ENCODE measurements at places on chromosomes 13 and 19.

- DNase-seq: no peak
Measured at GRCh38 chr13:27635266-27635665, 13.6 kb downstream of the POLR1D start.

- no peak for DNase-seq
Measured at GRCh38 chr13:20388184-20388583, 137.5 kb downstream of the CRYL1 start.

- DNase-seq: no peak
Measured at GRCh38 chr13:22107549-22107948, 436.7 kb downstream of the FGF9 start.

- no peak for DNase-seq
Measured at GRCh38 chr13:99982036-99982730, 599 bp downstream of the ZIC2 start.

- no peak for DNase-seq
Measured at GRCh38 chr19:748274-748598, 2.7 kb upstream of the MISP start.

DNA sequence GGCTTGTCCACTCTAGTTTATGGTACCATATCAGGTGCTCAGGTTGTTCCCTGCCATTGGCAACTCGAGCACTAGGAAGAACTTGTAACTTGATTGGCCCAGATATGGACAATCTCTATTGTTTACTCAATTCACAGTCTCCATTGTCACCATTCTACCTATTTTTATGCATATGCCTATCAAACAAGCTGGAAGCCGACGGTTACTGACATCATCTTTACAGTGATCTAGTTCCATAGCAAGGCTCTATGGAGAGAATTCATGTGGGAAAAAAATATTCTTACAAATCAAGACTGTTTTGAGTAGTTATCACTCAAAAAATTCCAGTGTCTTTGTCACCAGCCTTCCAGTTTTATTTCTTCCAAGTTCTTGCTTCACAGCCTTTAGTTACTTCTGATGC lies 1006.2 kb upstream of the PRR20A start:
- no peak for DNase-seq

DNA sequence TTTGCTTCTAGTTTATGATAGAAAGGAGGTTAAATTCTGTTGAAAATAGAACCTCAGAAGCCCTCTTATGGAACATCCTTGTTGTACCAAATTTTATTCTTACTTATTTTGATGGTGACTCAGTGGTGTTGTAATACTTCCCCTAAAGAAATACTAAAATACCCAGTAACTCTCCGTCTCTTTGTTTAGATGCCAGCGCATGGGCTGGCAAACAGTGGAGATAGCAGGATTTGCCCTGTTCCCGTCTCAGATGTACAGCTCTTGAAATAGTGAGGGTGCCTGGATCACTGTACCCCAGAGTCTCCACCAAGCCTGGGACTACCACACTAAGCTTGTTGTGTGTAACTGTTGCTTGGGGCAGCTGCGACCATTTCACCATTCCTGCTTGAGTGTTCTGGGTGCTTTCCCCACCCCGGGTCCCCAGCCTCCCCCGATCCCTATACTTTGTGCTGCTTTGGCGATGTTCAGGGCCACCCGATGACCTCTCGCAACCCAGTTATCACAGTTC lies 67.0 kb upstream of the TEX29 start:
- DNase-seq: no peak

DNA sequence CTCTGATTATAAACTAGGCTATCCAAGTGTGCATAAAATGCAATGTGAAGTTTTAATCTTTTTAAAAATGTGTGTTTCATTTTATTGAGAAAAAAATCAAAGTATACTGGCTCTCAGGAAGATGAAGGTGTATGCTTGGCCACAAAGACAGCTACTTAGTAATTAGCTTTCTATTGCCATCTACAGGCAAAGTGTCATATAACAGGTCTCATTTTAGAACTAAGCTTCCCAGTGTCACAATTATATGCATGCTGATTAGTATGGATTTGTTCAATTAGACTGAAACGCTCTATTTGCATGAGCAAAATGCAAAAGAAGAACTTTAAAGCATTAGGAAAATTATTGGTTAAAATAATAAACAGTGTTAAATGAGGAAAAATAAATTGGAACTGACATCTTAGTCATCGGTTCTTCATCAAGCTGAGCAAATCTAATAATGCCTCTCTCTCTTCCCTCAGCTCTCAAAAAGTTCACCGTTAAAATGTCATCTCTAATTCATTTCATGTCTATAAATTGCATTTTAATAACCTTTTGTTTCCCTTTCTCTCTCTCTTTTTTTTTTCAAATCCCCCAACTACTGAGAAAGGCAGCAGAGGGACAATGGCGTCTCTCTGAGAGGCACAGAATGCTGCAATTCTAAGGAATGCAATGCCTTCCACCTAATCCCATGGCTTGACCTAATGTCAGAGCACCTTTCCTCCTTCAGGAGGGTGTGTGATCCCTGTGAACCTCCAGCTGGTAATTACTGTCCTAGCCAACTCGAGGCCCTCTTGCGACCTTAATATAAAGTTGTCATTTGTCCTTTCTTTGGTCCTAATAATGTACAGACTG lies 313.1 kb upstream of the MAB21L1 start:
- DNase-seq: peak; percentile 31

DNA sequence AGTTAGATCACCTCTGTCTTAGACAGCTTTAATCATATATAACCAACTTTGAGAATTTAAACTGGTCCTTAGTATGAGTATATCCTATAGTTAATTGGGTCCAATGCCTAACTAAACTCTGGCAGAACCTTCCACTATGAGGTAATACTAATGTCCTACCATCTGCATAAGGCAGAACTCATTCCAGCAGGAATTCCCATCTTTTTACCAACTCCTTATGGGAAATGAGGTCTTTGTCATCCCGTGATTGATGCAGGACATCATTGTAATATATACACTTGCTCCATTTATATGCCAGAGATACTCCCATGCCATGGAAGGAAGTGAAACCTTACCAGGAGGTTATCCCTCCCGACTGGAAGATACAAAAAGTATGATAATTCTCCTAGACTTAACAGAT lies 2.8 kb downstream of the KCTD4 start:
- DNase-seq: no peak

DNA sequence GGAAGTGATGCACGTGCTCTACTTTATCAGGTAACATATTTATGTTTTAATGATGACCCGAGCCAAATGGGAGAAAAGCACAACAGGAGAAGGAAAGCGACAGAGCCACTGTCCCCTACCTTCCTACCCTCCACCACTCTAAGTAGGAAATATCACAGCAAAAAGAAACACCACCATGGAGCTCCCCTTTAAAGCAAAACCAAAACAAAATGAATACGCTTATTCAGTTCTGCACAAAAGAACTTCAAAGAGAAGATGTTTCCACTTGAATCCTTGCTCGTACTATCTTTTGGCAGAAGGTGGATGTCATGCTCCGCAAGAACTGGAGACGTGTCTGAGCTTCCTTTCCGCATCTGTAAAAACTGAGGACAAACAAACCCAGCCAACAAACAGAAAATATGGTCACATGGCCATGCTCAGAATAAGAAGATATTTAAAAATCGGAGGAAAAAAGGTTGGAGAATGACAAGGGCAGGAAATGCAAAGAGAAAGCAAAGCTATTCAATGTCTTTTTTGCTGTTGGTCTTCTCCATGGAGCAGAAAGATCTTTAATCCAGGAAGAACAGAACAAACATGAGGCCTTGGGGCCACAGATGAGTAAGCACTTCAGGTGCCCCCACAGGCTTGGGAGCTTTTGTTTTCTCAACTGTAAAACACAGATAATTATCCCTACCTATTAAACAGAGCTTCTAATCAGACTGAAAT lies 19.5 kb downstream of the N4BP2L1 start:
- DNase-seq: no peak

DNA sequence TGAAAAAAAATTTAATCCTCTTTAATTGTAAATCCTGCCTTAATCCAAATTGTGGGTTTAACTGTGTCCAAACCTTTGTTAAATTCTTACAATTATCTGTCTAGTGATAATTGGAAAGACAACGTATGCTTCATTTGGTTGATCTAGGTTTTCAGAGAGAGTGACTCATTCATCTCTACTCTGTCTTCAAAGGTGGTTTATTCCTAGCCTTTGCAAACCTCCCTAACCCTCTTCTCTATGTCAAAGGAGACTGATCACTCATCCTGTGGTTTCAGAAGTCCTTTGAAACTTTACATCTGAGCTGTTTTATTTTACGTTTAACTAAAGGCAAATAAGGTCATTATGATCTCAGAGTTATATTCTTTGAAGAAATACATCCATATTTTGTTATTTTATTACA lies 8.8 kb upstream of the OXGR1 start:
- DNase-seq: no peak

- DNase-seq: no peak
Measured at GRCh38 chr19:30314056-30314804, 58.0 kb upstream of the ZNF536 start.

- no peak for DNase-seq
Measured at GRCh38 chr19:32594021-32594420, 13.0 kb downstream of the PDCD5 start.

- DNase-seq: no peak
Measured at GRCh38 chr13:102693776-102694175, 1.1 kb downstream of the METTL21C start.

DNA sequence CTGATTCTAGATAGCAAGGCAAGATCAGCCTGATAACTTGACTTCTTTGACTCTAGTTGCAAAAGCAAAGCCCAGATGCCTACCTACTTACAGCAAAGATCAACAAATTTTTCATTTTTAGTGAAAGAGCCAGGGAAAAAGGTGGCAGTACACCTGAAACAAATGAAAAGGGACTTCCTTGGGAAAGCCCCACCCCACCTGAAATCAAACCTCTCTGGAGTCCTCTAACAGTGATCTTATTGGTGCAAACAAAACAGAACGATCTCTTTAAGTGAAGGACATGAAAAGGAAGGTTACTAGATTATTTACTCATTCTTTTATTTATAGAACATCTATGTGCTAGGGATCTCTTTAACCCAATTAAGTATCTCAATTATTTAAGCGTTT lies 507 bp upstream of the LCP1 start:
- no peak for DNase-seq

DNA sequence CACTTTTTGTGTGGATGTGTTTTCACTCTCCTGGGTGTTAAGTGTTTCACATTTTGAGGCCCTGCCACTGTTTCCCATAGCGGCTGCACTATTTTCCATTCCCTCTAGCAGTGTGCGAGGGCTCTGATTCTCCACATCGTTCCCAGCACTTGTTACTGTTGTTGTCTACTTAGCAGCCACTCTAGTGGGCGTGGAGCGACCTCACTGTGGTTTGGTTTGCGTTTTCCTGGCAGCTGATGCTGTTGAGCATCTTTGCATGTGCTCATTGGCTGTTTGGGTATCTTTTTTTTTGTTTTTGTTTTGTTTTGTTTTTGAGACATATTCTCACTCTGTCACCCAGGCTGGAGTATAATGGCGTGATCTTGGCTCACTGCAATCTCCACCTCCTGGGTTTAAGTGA lies 14.4 kb downstream of the NAXD start:
- no peak for DNase-seq

DNA sequence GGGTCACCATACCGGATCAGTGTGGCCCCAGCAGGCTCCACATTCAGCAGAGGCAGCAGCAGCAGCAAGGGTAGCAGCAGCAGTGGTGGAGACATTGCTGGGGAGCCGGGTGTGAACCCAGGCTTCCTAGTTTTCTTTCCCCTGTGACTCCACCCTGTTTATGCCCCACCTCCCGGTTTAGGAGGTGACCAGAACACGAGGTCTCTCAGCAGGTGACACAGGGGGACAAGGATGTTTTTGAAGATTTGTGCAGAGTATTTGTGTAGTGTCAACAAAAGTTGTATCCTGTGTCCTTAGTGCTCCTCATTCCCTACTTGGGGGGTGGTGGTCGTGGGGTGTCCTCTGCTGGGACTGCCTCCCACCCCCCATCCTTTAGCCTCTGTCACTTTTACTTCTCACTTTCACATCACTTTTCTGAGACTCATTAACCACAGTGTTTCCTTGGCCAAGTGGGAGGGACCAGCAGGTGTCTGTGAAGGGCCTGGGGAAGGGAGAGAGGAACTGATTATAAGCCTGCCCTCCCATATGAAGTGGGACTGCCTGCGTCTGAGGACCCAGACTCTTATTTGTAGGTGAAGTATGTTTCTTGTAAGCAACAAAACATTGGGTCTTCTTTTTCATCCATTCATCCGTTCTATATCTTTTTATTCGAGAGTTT lies 15.6 kb upstream of the KCNC3 start:
- DNase-seq: no peak

DNA sequence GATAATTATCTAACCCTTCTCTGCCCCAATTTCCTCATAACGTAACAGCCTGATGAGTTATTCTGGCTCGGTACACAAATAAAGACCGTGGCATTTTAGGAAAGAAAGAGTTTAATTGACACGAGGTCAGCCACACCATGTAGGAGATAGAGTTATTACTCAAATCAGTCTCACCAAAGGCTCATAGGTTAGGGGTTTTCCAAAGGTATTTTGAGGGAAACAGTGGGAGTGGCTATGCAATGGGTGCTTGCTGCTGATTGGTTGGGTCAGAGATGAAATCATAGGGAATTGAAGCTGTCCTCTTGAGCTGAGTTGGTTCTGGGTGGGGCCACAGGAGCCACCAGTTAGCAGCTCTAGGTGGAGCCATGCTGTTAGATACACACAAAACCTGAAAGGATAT lies 137.5 kb downstream of the FREM2 start:
- no peak for DNase-seq

GRCh38 chr13:66335626-66336025 lies 894.5 kb downstream of the PCDH9 start:
- DNase-seq: no peak
